WTC11 (cell line): ENCODE measurements at places on chromosomes 1 and 21.

GRCh38 chr1:2967881-2968280 lies 53.4 kb upstream of the ACTRT2 start:
- no peak overlapping the region for H3K27ac ChIP-seq
- H3K36me3 ChIP-seq, result peaks cover 13% of the 10 kb centered on the region
- H3K4me1 ChIP-seq, result no peaks in the 10 kb centered on the region
- DNase-seq, result no peak
- H3K4me3 ChIP-seq, result no peak overlapping the region
- H3K27me3 ChIP-seq, result no peaks in the 10 kb centered on the region; the same call in 1 of the 2 replicates

DNA sequence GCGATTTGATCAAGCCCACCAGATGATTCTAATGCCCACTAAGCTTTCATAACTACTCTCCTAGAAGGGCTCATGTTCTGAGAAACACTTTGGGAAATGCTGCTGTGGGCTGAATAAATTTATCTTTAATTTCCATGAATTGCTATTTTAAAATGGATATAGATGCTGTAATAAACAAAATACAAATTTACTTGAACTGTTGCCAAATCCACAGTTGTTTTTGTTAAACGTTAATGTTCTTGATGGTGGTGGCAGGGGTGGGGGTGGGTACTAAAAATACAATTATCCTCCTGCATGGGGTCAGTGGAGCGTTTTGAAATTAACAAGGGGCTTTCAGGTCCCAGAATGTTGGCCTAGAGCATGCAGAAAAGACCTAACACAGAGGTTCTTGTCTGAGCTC lies 244.7 kb upstream of the POU3F1 start:
- H3K27ac ChIP-seq, result no peak overlapping the region
- peak overlapping the region; percentile 51 for H3K4me3 ChIP-seq
- H3K36me3 ChIP-seq, result peaks cover 15% of the 10 kb centered on the region
- peaks cover 14% of the 10 kb centered on the region for H3K27me3 ChIP-seq
- H3K4me1 ChIP-seq, result peaks cover 46% of the 10 kb centered on the region

- H3K27ac ChIP-seq, result no peak overlapping the region
- DNase-seq, result no peak
- H3K4me1 ChIP-seq, result no peaks in the 10 kb centered on the region
Measured at GRCh38 chr1:15042866-15043265, 110.7 kb upstream of the TMEM51 start.

GRCh38 chr1:30081379-30082102 lies 641.8 kb downstream of the MATN1 start:
- no peak for DNase-seq
- H3K27ac ChIP-seq, result no peak overlapping the region
- peaks cover 17% of the 10 kb centered on the region for H3K4me1 ChIP-seq

DNA sequence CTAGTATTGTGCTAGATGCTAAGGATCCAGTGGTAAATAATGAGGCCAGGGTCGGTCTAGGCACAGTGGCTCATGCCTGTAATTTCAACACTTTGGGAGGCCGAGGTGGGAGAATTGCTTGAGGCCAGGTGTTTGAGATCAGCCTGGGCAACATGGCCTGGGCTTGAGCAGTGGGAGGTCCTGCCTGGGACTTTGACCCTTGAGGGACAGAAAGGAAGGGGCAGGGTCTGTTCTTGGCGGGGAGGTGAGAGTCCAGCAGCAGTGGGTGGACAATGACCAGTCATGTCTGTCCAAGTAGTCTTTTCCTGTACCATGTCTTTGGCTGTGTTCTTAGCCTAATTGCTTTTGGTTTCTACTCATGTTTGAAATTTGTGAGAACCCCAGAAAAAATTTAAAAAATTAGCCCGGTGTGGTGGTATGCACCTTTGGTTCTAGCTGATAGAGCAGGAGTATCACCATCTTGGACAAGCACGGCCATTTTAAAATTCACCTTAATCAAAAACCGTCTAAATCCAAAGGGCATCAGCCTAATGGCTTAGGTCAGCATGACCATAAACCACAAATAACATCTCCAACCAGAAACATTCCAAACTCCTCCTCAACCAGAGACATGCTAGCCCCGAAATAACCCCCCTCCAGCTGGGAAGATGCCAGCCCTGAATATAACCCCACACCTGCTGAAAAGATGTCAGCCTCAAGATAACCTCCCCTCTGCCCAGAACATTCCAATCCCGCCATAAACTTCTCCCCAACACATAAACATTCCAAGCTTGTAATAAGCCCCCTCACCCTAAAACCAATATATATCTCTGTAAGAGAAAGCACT lies 6.8 kb upstream of the AK2 start:
- H3K27ac ChIP-seq, result no peak overlapping the region
- peaks cover 9% of the 10 kb centered on the region for H3K27me3 ChIP-seq
- peaks cover 12% of the 10 kb centered on the region for H3K4me1 ChIP-seq
- H3K4me3 ChIP-seq, result no peak overlapping the region
- H3K36me3 ChIP-seq, result no peaks in the 10 kb centered on the region
